BJ (cell line): ENCODE measurements at places on chromosomes 4 and X.

DNA sequence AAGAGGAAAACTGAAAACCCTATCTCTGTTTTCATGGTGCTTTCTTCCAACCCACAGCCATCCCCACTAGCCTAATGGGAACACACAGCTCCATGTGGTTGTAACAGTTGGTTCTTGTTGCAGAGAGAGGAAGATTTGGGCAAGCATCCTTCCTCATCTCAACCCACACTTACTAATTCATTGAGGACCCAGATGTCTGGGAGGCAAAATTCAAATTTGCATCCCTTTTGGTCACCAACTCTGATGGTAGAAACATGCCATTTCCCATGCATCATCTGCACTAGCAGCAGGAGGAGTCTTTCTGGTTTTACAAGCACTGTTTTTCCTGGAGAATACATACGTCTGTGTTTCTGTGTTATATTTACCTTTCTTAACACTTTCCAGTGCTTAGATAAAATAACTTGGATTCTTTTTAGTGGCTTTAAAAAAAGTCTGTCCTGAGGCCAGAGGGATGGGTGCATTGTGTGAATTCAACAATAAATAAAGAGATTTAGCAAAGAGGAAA, 301.0 kb downstream of the KCTD8 start:
- DNase-seq: no peak

GRCh38 chr4:182843808-182844325, 73.3 kb downstream of the DCTD start:
- DNase-seq: no peak

GRCh38 chrX:70552130-70552704, 107.6 kb downstream of the DLG3 start:
- DNase-seq: no peak

GRCh38 chrX:126376465-126376864, 176.1 kb downstream of the DCAF12L1 start:
- DNase-seq: no peak

GRCh38 chr4:53043891-53044650, 182.0 kb downstream of the RASL11B start:
- DNase-seq: no peak

- no peak for DNase-seq
Observed at GRCh38 chr4:173515458-173515857, 14.6 kb downstream of the HAND2 start.

DNA sequence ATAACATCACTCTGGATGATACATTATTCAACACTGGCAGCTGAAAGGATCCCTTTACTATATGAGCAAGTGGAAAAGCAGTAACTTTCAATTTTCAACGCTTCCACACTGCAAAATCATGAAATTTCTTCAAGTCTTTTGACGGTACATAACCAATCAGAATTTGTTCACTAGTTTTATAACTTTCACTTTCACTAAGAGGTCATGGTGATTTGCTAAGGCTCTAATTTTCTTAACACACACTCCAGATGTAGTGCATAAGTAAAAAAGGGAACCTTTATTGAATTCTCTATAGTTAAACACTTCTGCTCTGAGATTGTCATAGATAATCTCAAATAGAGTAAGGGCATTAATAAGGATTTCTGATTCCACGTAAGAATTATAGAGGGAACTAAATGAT, 4.1 kb downstream of the ARMCX2 start:
- no peak for DNase-seq

DNA sequence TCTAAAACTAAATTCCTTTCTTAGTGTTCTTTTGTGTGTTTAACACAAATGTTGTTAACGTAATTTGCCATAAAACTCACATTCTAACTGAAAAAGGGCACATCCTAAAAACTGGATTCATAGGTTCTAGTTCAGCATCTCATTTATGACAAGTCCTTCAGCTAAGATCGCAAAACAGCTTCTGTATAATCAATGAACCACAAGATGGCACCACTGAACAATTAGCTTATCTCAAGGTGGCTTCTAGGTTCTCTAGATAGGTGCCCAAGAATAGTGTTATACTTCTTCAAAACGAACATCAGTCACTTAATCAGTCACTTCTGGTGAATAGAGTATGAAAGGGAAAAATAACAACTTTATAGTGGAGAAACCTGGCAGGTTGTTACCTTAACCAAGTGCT, 54.3 kb downstream of the NRK start:
- DNase-seq: no peak

DNA sequence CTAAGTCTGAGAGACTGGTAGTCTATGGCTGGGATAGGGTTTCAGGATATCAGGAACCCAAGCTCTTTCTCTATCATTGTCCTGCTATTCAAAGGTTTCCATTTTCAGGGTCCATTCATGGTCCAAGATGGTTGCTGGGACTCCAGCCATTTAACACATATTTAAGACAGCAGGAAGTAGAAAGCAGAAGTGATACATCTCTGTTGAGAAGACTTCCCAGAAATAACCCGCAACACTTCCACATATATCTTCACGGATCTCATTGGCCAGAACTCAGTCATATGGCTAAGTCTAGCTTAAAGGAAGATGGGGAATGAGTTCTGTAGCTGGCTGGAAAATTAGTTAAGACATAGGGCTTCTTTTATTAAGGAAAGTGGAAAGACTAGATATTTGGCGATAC, 23.8 kb downstream of the CTSO start:
- DNase-seq: no peak

DNA sequence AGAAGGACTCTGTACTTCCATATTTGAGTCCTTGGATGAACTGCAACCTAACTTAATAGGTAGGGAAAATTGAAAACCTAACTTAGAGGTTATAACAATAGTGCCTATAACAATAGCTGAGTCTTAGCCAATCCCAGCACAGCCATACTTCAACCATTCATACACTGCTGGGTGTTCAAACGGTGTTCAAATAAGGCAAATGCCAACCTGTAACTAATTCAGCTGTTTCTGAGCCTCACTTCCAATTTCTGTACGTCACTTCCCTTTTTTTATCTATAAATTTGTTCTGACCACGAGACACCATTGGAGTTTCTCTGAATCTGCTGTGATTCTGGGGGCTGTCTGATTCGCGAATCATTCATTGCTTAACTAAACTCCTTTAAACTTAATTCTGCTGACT, 9.6 kb upstream of the GRSF1 start:
- no peak for DNase-seq

DNA sequence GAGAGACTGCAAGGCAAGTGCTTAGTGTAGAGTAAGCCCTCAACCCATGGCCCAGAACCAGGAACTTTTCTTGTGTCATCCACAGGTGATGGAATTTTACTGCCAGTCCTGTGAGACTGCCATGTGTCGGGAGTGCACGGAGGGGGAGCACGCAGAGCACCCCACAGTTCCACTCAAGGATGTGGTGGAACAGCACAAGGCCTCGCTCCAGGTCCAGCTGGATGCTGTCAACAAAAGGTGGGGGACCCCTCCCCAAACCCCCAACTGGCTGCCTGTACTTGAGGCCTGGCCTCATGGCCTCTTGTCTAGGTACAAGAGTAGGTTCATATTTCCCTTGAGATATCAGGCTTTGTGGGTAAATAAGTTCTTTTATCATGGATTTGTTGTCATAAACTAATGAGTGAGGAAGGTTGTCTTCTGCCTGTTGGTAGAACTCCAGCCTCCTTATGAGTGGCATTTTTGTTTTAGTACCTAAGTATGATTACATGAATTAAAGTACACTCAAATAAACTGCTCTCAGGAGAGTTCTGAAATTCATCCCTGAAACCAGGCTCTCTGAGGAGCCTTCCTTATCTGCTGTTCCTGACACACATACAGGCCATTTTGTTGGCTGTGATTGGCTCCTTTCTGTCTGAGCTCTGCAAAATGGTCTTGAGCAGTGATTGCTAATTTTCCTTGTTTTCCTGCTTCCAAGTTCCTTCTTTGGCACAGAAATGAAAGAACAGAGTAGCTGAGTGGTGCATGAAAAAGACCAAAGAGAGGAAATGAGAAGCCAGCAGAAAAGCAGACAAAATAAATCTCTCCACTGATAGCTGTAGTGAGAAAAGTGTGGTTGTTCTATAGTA, 51.4 kb upstream of the MND1 start:
- DNase-seq: no peak

DNA sequence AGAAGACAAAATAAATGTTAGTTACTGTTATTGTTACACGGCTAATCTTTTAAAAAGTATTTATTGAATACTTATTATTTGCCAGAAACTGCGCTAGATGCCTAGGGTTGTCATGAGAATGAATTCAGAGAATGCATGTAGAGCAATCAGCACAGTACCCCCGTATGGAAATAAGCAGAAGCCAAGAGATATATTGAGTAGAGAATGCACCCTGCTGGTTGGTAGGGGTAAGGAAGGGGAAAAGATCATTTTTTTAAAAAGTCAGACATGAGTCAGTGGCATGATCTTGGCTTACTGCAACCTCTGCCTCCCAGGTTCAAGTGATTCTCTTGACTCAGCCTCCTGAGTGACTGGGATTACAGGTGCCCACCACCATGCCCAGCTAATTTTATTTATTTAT, 13.1 kb upstream of the DRP2 start:
- no peak for DNase-seq

GRCh38 chr4:107600436-107600835, 119.6 kb downstream of the PAPSS1 start:
- DNase-seq: peak; percentile 38

DNA sequence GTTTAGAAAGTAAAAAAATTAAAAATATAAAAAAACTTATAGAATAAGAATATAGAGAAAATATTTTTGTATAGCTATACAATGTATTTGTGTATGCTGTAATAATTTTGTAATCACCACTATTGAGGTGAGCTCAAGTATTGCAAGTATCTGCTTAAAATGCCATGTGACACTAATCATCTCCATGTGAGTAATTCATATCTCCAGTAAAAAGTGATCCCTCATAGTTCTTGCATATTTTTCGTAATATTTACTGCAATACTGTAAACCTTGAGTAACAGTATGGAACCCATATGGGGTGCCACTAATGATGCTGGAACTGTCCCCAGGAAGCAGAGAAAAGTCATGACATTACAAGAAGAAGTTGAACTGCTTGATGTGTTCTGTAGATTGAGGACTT, 43.2 kb upstream of the HUWE1 start:
- no peak for DNase-seq

GRCh38 chr4:47194036-47194737, 162.8 kb downstream of the GABRB1 start:
- no peak for DNase-seq

GRCh38 chr4:98565681-98566301, 92.6 kb downstream of the TSPAN5 start:
- DNase-seq: no peak

GRCh38 chrX:55480390-55481062, 9.1 kb downstream of the USP51 start:
- DNase-seq: no peak

DNA sequence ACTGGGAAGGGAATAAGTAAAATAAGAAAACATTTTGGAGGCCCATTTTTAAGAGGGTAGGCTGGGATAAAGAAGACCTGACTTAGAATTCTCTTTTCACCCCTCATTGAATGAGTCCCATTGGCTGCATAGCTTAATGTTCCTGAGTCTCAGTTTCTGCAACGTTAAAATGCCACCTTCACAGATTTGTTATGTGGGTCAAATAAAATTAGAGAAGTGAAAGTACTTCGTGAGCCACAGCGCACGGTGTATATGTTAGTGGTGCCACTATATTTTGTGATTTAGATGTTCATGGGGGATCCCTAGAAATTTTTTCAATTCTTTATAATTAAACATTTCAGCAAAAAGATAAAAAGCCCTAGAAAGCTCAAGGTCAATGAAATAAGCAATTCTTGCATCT, 109.2 kb upstream of the HS3ST1 start:
- no peak for DNase-seq

DNA sequence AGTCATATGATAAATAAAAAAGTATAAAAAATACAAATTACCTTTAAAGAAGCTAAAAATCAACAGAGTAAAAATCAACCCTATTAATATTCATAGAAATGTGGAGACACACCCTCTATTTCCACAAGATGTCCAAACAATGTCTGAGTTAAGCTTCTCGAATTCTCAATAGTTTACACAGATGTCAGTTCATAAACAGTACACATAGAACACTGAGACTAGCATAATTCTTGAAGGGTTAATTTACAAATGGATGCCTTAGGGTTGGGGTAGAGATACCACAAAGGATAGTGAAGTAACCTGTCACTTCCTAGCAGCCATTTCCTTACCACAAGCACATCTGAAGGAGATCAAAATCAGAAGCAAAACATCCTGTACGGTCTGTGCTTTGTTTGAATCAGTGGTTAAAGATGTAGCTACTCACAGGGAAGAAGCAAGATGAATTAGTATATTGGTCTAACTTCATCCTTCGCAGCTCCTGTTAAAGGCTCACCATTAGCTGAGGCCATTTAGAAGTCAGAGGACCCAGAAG, 2393.9 kb downstream of the ARAP2 start:
- peak; percentile 15 for DNase-seq

GRCh38 chrX:65920620-65921019, 119.3 kb downstream of the VSIG4 start:
- DNase-seq: no peak

DNA sequence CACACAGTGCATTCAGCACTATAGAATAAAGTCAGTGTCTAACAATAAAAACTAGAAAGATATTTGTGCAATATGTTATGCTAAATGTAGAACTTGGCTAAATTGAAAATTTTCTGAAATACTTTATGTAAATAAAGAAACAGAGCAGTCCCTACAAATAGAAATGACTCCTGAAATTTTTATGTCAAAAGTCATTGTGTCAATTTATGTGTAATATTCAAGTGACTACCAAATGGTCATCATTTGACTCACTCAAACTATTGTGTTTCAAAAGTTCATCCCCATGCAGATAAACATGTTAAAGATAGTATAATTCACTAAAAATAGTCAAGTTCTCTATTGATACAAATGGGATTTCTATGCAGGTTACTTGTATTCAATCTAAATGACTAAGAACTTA, 17.9 kb downstream of the LRBA start:
- no peak for DNase-seq
